ENCODE measurements at places on chromosomes 11 and 22.

DNA sequence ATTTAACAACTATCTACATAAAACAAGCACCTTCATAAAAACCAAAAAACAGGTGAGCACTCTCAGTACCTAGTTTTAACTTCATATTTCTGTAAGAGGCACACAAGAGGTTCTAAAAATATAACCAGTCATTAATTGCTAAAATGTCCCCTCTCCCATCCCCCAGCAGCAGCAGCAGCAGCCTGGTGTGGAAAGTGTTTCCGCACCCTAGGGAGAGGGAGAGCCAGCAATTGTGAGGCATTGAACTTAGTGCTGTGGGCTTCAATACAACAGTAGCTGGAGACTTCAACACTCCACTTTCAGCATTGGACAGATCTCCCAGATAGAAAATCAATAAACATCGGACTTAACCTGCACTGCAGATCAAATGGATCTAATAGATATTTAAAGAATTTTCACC lies 1158.5 kb downstream of the JRKL start:
- no peak for DNase-seq

GRCh38 chr22:28918550-28919271 lies 35.3 kb downstream of the ZNRF3 start:
- DNase-seq: no peak

DNA sequence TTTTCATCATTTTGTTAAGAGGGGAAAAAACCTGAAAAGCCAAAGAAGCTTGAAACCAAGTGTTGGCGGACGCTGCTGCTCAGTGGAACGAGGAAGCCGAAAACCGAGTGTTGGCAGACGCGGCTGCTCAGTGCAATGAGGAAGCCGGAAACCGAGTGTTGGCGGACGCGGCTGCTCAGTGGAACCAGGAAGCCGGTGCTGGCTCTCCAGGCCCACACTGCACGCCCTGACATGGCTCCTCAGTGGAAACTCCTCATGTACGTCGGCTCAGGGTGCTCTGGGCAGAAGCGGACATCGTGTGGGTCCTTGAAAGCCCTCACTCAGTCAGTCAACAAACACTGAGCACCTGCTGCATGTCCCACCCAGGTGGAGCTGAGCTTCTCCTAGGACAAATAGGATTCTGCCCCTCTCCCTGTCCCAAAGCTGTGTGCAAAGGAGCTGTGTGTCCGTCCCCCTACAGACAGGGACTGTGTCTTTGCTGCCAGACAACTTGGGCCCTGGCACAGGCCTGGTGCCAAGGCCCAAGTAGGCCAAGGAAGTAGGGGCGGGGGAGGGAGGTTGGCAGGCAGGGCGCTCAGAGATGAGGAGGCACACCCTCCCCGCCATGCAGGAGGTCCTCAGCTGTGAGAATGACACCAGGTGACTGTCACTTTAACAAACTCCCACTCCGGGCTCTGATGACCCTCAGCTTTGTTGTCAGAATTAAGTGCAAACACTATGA lies 37.3 kb downstream of the PHF21B start:
- DNase-seq: no peak

DNA sequence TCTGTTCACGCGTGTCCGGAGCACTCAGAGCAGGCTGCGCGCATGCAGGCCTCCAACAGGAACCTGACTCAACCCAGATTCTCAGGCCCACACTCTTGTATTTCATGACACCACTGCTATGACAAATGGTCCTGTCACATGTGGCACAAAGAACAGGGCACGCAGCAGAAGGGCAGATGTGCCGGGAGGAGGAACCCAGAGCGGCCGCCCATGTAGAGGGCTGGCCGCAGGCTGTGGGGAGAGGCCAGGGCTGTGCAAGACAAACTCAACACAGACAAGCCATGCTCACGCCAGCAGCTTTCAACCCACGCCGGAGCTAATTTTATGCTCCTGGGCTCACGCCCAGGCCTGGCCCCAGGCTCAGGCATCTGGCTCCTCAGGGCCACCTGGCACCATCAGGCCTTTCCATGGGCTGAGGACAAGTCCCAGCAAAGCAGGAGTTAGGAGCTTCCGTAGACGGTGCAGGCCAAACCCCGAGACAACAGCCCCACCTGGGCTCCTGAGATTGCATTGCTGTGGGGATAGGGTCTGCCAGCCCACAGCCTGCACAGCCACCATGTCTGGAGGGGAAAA lies 40.0 kb downstream of the DUSP8 start:
- no peak for DNase-seq

- DNase-seq: no peak
Observed at GRCh38 chr11:19828382-19829108, 115.9 kb downstream of the NAV2 start.

DNA sequence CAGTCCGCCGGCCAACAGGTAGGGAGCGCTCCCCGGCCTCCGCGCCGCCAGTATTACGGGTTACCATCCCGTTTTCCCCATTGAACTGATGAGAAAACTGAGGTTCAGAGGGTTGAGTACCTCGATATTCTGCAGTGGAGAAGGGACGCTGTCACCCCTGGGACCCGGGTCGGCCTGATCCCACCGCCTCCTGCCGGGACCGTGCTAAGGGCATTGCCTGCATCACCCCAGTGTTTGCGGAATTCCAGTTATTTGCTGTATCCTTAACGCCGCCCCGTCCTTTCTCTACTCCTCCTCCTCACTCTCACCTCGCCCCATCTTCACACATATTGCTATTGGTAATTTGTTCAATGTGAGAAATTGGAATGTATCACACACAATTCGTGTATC lies 370 bp upstream of the A4GALT start:
- DNase-seq: no peak

DNA sequence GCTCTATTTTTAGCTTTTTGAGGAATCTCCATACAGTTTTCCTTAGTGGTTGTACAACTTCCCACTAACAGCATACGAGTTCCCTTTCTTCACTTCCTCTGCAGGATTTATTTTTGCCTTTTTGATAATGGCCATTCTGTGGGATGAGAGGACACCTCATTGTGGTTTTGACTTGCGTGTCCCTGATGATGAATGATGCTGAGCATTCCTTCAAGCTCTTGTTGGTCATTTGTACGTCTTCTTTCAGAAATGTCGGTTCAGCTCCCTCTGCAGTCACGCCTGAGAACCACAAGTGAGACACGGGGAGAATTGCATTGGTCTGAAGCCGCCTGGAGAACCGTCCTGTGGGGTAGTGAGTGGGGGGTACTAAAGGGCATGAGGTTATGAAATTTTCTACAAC lies 2.0 kb upstream of the KRTAP5-10 start:
- peak; percentile 83 for DNase-seq

Data from iris pigment epithelial cell (primary cell).